Activated naive CD4-positive, alpha-beta T cell (primary cell): ENCODE measurements at places on chromosomes 4 and X.

DNA sequence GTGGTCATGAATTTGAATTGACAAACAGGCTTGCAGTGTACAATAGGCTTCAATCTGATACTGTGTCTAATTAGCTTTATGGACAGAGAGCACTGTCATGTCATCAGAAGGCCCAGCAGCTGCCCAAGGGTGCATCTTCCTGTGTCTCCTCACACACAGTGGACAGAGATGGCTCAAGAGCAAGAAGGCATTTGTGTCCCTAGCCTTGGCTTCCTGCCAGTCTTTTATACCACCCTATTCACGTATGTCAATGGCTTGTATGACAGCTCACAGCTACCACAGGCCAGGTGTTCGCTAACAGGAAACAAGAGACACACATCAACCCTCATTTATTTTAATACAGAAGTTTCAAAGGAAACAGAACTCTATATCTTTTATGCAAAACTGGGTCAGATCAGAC lies 874.0 kb upstream of the AGA start:
- no peak for DNase-seq

DNA sequence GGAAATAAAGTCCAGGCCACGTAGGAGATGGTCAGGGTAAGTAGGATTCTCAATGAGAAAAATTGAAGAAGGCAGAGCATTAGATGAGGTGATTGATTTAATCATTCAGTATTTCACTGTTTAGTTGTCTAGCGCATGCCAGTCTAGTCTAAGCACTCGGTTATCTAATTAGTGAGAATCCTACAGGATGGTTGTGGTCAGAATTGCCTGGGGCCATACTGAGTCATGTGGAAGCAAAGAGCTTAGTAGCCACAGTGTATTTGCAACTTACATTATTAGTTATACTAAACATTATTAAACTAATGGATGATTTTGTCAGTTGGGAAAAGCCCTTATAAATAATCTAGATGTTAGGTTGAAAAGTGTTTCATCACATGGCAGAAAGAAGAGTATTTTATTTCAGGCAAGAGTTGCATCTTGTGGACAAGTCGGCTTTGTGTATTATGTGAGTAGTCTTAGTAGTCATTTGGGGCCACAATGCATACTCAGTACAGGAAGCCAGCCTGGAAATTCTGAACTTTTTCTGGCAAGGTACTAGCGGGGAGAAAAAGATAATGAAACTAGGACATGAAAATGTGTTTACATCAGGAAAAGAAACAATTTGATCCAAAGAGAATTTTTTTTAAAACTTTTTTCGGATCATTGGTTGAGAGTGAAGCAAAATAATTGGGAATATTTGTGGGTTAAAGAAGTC lies 31.9 kb downstream of the CPEB2 start:
- DNase-seq = no peak

DNA sequence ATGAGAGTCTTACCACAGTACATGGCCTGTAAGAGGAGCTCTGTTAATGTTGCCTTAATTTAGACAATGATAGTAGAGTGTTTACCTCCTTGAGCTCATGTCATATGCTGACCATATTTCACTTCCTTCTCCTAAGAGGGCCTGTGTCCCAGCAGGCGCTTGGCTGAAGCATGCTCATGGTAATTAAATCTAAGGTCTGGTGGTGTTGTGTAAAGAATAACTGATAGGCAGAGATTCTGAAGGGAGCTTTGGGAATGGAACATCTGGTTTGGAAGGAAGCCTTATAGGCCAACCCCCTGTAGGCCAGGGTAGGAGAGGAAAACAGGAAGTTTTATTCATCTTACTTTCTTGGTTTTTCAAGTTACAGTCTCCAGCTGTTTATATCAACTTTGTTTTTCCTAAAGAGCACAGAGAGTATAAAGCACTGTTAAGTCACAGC lies 300.2 kb downstream of the USP46 start:
- no peak for DNase-seq

DNA sequence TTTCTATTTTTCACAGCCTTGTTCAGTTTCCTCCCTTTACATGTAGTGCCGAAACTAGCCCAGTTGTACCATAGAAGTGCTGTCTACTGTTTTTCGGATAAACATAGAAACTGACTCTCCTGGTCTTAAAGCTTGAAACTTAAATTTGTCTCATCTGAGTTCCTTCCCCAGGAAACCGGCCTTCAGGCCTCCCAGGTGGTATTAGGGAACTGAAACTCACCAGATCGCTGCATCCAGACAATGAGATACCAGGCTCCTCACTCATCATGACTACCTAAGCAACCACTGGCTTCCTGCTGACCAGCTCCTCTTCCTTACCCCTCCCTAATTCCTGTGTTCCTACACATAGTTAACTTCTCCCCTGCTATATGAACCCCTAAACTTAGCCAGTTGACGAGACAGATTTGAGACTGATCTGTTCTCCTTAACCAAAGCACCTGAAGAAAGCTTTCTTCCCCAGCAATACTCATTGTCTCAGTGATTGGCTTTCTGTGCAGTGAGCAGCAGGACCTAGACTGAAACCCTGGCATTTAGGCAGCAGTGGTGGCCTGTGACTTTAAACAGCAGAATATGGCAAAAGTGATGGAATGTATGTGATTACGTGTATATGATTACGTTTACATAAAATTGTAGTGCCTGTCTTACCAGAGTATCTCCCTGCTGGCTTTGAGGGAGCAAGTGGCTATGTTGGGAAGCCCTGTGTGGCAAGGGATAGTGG lies 959.1 kb upstream of the LCORL start:
- no peak for DNase-seq

- DNase-seq = no peak
Measured at GRCh38 chr4:165666836-165667235, 206.2 kb upstream of the TLL1 start.

GRCh38 chr4:88097301-88097700 lies 61.1 kb downstream of the ABCG2 start:
- DNase-seq = no peak

DNA sequence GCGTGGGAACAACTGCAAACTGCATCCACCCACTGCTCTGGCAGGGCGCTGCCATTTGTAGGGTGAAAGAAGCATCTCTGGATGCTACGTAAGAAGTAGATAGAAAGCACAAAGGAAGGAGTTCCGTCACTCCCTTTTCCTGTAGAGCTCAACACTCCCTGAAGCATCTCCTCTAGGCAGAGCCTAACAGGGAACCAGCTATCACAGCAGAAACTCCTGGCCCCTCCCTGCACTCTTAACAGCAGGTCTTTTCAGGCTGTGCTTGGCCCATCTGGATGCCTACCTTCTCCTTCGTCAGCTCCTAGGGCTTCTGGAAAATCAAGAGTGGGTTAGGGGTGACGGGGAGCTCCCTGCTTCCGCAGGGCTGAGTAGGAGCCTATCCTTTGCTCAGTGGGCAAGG lies 112.9 kb upstream of the TLL1 start:
- no peak for DNase-seq

DNA sequence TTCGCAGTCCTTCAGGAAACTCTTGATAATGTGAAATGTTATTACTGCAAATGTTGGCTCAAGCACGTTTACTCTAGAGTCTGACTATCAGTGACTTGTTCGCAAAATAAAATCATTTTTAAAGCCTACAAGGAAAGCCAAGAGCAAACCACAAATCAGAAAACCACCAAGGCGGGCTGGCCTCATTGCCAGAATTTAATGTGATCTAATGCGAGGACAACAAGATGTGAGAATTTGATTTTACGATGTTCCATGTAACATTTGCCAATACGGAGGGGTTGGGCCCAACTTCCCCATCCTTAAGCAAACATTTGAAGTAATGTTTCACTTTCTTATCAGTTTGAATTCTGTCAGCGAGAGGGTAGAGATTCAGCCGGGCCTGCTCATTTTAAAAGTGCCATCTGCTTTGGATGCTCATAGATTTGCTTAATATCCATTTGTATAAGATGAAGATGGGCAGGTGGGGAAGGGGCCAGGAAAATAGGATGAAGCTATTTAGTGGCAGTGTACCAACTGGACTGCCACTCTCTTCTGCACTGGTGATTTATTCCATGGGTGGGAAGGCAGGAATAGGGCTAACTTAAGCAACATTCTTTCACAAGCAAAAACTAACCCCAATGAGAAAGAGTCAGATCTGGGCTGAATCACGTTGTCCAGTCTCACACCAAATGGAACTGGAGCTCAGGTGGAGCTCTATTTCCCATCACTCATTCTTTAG lies 225.3 kb downstream of the ANAPC10 start:
- no peak for DNase-seq

- no peak for DNase-seq
Measured at GRCh38 chrX:27608671-27609070, 18.5 kb downstream of the DCAF8L2 start.

DNA sequence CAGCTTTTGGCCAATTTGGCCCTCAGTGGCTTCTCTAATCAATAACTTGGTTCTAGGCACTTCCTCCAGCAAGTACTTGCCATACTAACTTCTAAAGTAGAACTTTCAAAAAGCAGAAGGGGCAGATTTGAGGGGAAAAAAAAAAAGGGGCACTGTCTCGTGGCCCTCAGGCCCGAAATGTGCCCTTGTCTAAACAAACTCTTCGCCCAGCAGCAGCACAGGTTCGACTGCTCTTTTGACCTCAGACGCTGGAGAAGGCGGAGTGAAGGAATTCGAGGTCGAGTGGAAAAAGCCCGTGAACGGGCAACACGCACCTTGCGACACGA lies 775 bp downstream of the GRPEL1 start:
- DNase-seq = no peak

DNA sequence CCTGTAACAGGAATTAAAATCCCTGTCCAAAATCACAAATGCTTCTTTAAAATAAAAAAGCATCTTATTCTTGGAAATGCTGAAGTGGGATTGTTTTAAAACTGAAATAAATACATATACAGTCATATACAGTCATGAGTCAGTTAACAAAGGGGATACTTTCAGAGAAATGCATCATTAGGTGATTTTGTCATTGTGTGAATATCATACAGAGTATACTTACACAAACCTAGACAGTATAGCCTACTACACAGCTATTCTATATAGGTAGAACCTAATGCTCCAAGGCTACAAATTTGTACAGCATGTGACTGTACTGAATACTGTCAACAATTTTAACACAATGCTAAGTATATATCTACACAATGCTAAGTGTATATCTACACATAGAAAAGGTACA lies 104.3 kb downstream of the BRWD3 start:
- DNase-seq = no peak

GRCh38 chrX:78383594-78383993 lies 56.2 kb upstream of the CYSLTR1 start:
- no peak for DNase-seq

DNA sequence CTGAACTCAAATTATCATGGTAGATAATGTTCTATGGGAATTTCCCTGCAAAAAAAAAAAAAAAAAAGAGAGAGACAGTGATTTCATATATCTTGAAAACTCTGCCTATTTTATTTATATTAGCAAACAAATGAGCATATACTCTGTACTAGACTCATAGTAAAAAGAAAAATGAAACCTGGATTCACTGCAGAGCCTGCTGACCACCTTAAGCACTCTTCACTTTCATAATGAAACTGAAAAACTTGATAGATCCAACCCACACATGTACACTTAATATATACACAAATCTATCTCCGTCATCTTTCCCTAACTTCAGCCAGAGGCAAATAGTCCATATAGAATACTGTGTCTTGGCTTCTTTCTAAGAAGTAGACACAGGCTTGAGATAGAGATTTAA lies 226.1 kb upstream of the KCNIP4 start:
- no peak for DNase-seq

GRCh38 chrX:51598899-51599298 lies 19.8 kb downstream of the CENPVL3 start:
- DNase-seq = no peak

DNA sequence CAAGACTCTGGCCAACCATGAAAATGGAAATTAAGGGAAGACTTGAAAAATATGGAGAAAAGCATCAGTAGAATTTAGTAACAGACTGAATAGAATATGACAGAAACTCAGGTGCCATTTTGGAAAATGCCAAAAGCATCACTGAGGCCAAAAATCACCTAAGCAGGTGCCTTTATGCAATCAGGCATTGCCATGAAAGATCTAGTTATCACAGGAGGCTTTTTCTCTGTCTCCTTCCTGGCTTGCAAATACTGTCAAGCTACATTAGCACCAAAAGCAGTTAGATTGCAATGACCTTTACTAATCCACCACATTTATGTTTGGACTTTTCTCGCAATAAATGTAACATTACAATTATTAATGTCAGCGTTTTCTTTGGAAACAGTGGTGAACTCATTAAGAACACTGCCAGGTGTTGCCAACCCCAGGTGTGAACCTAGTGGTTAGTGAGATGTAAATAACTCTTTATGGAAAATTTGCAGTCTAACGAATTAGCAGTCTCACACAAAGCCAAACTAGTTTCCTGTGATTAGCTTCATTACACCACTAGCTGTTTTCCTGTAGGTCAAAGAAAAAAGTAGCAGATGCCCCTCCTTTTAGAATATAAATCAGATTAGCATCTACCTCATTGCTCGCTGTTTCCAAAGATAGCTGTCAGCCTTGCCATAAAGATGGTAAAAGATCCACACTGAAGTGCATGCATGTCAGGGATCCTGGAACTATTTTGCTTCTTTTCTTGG lies 1568.4 kb upstream of the TENM3 start:
- no peak for DNase-seq

GRCh38 chr4:44025376-44026020 lies 423.1 kb downstream of the KCTD8 start:
- no peak for DNase-seq

- no peak for DNase-seq
Measured at GRCh38 chr4:76301068-76301774, 5.3 kb upstream of the STBD1 start.

- no peak for DNase-seq
Measured at GRCh38 chr4:54473077-54473545, 184.6 kb upstream of the KIT start.

DNA sequence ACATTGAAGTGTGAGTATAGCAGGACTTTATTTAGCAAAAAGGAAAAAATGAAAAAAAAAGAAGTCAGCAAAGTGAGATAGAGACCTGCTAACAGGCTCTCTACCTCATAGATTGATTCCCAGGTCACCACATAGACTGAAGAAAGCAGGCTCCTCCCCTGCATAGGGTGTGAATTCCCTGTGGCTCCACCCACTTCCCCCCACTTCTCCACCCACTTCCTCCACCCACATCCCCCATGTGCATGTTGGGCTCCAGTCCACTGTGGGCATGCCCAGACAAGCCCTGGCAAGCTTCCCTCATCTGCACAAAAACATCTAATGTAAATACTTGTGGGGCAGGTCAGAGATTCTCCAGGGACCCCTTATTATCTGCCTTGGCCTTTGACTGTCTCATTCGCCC lies 97.8 kb downstream of the TMEM47 start:
- DNase-seq = no peak

DNA sequence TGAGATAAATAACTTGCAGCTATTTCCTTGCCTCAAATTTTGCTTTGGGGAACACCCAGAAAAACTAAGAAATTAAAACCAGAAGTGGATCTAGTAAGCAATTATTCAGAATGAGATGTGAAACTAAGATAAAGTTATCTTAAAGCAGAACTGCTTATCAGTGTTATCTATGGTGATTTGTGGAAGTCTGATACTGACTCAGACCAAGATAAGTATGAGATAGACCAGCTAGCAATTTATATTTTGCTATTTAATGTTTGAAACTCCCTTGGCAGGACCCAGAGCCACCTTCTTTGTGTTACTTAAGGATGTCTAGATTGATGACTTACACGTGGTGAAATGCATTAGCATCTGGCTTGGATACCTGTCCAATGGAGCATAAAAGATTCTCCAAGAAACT lies 368.1 kb downstream of the EPHA5 start:
- no peak for DNase-seq
